ENCODE measurements at places on chromosomes 7 and 10. TPM values are rescaled to one million over a fixed set of nuclear protein-coding genes. Genes with fewer than 3 reads are reported as not detected.

GRCh38 chr10:70354556-70354955, 27.9 kb downstream of the LRRC20 start:
- no peak for DNase-seq

GRCh38 chr7:158010961-158011693, 576.5 kb downstream of the PTPRN2 start:
- no peak for DNase-seq

- DNase-seq, result no peak
These were observed 78.9 kb downstream of the CACNB2 start for GRCh38 chr10:18219146-18219545.

GRCh38 chr10:72335394-72336258, 19.1 kb downstream of the DNAJB12 start:
- DNase-seq, result peak; percentile 67

DNA sequence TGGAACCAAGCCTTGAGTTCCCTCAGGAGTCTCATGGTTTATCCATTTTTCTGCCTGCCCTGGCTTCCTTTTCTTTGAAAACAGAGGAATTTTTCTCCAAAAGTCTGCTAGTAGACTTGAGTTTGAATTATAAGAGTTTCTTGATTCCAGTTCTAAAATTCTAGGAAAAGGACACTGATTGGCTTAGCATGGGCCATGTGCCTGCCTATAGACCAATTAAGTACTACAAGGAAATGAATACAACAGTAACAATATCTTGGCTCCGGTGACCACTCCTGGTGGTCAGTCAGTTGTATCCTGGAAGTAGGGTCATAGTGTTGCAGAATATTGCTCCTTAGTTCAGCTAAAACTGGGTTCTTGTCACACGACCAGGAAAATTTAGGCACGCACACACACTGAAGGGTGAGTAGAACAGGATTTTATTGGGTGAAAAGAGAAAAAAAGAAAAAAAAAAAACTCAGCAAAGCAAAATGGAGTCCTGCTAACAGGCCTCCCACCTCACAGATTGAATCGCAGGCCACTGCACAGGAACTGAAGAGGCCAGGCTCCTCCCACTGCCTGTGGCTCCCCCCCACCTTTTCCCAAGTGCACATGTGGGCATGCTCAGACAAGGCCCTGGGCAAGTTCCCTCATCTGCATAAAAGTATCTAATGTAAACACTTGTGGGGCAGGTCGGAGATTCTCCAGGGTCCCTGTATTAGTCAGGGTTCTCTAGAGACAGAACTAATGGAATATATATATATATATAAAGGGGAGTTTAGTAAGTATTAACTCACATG, 155.1 kb downstream of the LYZL1 start:
- DNase-seq, result no peak

PKD1L1 gene
- total RNA-seq, result 0.14 TPM

All from stomach (tissue), 19 donors.